ENCODE measurements at places on chromosomes 6 and 20.
A peak's percentile ranks its signal among the peaks of the same experiment; 100 is the strongest.

GRCh38 chr6:16412982-16413381 is 174.6 kb downstream of the GMPR start:
- no peak for DNase-seq

- DNase-seq = no peak
Observed at GRCh38 chr20:38034108-38034649, 633 bp downstream of the RPRD1B start.

GRCh38 chr6:20706238-20706938 is 172.1 kb downstream of the CDKAL1 start:
- no peak for DNase-seq

DNA sequence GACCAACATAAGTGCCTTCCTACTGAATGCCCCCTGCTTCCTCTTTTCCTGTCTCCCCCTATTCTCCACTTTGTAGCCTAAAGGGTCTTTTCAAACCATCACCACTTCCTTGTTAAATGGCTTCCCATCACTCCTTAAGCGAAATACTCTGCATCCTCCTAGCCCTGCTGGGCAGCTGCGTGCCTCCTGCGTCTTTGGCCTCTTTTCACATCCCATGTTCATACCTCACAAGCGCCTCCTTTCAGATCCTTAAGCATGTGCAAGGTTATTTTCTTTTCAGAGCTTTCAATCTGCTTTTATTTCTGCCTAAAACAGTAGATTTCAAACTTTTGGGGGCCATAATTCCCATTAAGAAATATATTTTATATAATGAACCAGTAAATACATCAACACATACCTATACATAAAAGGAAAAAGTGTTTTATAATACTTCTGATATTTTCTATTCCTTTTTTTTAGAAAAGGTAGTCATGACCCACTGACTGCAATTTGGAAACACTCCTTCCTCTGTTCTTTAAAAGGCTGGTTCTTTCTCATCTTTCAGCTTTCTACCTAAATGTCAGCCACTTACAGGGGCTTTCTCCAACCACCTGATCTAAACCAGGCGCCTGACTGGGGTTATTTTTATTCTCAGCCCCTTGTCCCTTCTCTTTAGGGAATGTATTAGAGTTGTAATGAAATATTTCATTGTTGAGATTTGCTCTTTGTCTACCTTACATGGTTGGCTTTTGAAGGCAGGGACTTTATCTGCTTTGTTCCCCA is 84.1 kb downstream of the PRDM1 start:
- no peak for DNase-seq

- DNase-seq = no peak
Observed at GRCh38 chr6:168485818-168486217, 44.8 kb downstream of the SMOC2 start.

DNA sequence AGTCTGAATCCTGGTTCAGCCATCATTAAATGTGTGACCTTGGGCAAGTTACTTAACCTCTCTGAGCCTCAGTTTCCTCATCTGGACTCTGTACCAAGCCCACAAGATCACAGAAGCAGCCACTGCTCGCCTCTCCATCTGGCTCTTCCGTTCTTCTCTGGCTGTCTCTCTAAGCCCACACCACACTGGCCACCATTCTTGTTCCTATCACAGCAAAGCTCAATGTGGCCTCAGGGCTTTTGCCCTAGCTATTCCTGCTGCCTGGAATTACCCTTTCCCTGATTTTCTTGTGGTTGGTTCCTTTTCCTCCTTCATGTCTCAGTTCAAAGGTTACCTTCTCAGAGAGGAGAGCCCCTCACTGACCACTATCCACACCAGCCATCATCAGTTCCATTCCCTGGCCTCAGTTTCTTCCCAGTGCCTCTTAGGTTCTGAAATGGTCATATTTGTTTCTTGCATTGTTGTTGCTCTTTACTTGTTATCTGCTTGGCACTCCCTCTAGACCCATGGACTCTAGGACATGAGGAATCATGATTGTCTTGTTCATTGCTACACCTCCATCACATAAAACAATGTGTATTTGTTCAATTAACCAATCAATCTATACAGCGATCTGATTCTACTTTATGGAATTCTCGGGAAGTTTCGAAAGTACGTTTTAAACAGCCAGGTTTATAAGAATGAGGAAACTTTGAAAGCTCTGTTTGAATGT is 56.5 kb upstream of the PTPN1 start:
- no peak for DNase-seq

DNA sequence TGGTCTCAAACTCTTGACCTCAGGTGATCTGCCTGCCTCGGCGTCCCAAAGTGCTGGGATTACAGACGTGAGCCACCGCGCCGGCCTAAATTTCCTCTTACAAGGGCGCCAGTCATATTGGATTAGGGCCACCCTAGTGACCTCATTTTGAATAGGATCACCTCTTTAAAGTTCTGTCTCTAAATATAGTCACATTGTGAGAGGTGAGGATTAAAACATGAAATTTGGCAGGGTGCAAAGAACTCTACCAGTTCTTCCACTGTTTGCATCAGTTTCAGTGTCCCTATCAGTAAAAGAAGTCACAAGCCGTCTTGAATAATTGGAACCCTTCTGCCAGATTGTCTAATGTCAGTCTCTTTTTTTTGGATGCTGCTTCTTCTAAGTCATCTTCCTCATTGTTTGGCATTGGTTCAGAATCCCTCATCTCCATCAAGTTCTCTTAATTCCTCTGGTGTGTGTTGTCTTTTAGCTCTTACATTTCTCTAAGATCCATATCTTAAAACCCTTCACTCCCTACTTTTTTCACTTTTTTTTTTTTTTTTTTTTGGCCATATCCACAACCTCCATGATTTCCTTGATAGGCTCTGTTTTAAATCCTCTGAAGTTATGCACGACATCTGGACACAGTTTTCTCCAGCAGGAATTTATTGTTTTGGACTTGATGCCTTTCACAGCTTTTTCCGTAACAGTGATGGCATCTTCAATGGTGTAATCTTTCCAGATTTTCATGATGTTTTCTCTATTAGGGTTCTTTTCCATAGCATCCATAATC is 56.8 kb downstream of the NCOA3 start:
- DNase-seq = no peak

GRCh38 chr6:151374036-151374683 is 17.2 kb downstream of the ZBTB2 start:
- peak; percentile 28 for DNase-seq

- no peak for DNase-seq
Observed at GRCh38 chr20:62550087-62550632, 74.4 kb upstream of the GATA5 start.

- DNase-seq = no peak
Observed at GRCh38 chr6:18192026-18192425, 36.8 kb downstream of the KDM1B start.

DNA sequence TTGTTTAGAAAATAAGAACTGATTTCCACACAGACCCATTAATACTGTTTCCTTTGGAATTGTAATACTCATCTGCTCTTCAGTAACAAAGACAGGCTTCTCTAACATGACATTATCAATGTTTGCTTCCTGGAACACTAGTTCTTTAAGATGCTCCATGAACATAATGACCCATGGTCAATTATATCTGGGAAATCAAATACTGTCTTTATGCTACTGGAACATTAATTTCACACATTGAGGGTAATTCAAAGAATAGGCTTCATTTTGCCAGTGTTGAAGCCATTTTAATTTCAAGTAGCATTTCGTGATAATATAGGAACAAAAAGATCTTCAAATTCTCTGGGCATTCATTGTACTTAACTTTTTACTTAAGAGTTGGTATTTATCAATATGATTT is 80.9 kb downstream of the OPN5 start:
- DNase-seq = no peak

DNA sequence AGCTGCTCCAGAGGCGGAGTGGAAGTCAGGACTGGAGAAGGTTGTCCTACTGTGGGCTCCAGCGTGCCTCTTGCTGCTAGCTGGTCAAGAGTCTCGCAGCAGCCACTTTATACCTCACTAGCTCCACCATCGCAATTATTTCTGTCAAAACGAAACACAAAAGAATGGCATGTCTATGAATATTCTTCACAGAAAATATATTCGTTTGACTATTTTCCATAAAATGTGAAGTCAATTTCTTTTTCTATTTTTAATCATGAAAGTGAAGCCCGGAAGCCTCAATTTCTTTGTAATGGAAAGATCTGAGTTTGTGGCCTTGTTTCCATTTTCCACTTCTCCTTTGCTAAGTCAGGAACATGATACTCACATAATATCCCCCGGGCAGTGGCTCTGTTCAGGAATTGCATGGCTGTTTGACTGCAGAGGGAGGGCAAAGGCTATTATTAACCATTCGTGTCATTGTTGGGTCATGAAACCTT is 51.7 kb downstream of the DTD1 start:
- DNase-seq = no peak

DNA sequence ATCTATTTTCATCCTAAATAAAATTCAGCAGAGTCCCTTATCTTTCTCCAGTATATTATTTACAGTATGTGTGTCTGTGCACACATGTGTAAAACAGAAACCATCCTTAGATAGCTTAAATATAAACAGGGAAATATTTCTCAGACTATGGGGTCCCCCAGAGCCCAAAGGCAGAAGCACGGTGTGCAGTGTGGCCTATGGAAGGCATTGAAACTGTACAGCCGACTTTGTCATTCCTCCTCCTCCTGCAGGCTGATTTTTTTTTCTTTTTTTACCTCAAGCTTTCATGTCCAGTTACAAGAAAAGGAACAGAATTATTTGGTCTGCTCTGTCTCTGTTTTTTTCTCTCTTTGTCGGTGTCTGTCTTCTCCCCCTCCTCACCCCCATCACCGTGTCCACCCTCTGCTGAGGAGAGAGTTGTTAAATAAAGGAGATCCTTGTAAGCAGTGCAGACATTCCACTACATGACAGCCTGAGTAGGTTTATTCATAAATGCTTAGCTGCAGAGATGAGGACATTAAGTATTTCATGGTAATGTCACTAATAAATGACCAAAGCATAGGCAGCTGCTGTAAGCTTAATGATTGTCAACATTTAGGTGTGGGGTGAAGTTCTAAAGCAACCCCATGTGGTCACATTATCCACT is 31.8 kb upstream of the SLC35D3 start:
- no peak for DNase-seq

DNA sequence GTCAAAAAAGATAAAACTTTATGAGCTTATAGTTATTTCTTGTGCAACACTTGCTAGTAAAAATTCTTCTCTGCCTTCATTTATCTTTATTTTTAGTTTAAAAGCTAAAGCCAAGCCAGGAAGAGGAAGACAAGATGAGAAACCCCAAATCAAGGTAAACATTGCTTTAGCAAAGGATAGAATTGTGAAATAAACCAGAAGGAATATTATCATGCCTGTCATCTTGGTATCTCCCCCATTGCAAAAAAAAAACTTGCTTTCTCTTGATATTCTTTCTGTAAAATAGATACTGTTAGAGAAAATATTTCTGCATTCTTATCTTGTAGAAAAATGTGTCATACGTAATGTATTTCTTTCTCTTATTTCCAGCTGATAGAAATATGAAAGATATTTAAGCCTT is 432.8 kb downstream of the GJA1 start:
- DNase-seq = no peak

- DNase-seq = no peak
Observed at GRCh38 chr6:22668307-22668706, 98.9 kb downstream of the HDGFL1 start.

- DNase-seq = no peak
Observed at GRCh38 chr6:135517527-135517926, 20.0 kb upstream of the AHI1 start.

GRCh38 chr20:40578961-40579360 is 110.1 kb downstream of the MAFB start:
- no peak for DNase-seq

- DNase-seq = no peak
Observed at GRCh38 chr6:37582306-37582705, 82.6 kb upstream of the CCDC167 start.

DNA sequence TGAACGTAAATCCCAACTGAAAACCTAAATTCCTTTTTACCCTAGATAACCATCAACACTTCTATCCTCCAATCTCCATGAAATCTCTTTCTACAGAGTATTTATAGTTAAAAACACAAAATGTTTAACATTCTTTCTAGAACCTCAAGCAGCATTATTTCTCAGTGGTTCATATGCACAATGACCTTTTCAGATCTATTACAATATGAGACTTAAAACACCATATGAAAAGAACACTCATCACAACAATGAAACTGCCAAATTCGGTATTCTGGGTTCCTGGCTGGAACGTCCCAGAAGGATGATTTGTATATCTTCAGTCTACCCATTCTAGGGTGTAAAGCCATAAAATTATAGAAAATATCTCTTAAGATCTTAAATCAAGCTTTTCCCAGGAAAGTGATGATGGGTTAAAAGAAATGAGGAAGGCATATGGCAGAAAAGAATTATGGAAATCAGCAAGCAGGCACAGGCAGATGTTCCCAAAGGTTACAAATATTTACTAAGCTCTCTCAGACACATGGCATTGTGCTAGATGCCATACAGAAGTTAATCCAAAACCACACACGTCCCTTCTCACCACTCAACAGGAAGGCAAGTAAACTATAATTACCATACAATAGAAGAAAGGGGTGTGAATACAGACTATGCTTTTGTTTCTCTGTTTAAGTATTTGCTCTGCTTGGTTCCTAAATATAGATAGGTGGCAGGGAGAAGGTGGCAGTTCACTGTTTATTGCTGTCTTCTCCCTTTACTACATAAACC is 118.0 kb downstream of the CHD6 start:
- DNase-seq = no peak

- no peak for DNase-seq
Observed at GRCh38 chr6:170288852-170289179, 2.1 kb downstream of the DLL1 start.

DNA sequence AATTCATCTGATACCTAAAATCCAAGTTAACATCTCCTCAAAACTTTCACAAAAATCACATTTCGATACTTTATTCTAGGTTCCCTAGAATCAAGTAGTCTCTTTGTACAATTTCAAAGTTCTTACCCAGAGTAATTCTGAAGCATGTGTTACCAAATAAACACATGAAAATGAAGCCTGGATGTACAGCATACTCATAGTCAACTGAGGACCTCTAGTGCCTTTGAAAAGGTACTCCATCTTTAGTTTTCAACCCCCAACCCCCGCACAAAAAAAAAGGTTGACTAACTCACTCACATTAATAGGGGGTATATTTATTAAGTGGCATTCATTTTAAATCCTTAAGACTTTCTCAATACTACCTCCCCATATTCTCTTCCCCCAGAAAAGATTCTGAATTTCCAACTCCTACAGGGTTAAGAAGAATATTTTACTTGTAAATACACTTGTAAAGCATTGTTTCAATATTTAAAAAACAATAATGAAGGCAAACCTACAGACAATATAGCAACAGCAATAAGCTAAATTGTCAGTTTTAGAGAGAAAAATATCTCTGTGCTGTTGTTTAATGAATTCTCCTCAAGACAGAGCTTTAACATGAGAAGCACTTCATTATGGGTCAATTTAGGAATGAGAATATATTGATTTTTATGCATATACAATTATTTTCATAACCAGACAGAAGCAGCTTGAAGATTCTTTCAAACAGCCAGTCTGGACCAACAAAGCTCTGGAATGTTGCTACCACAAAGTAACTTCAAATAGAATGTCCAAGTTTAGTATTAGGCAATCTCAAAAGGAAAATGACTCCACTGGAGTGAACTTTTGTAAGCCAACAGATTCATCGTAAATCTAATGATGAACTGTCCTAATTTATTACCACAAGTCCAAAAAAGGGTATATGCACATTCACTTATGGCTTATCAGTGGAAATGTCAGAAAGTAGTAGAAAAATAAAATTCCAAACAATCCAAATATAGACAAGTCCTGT is 3.3 kb downstream of the PLN start:
- no peak for DNase-seq

GRCh38 chr6:132401618-132402285 is 477 bp upstream of the MOXD1 start:
- DNase-seq = no peak

GRCh38 chr20:33685328-33686099 is 671 bp downstream of the E2F1 start:
- DNase-seq = peak; percentile 79
